ENCODE measurements at places on chromosomes 5 and 9.

- DNase-seq: no peak
Observed at GRCh38 chr5:81145329-81145935, 87.7 kb upstream of the CKMT2 start.

GRCh38 chr5:163867738-163868137, 362.3 kb downstream of the MAT2B start:
- no peak for DNase-seq

- DNase-seq: no peak
Observed at GRCh38 chr9:119289740-119290433, 79.3 kb downstream of the BRINP1 start.

GRCh38 chr9:114310471-114311450, 12.1 kb upstream of the ORM1 start:
- no peak for DNase-seq

DNA sequence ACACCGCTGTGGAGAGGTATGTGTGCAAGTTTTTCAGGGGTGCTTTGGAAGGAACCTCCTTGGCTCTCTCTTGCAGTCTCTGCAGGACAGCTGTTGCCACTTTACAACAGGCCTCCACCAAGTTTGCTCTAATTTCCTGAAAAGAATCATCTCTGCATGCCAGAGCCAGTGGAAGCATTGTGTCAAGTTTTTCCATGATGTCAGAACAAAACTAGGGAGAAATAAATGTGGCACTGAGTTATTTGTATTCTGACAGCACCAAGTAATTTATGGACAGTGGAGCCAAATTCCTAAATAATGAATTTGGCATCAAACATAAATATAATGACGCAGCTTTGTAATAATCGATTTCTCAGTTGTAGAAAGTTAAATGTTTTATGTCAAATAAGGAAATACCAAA, 146.9 kb downstream of the KIAA0825 start:
- no peak for DNase-seq

DNA sequence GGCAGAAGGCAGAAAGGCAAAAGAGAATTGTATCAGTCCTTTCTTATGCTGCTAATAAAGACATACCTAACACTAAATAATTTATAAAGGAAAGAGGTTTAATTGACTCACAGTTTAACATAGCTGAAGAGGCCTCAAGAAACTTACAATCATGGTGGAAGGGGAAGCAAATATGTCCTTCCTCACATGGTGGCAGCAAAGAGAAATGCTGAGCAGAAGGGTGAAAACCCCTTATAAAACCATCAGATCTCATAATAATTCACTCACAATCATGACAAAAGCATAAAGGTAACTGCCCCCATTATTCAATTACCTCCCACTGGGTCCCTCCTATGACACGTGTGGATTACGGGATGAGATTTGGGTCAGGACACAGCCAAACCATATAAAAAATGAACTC, 312.5 kb upstream of the PTGER4 start:
- DNase-seq: no peak

DNA sequence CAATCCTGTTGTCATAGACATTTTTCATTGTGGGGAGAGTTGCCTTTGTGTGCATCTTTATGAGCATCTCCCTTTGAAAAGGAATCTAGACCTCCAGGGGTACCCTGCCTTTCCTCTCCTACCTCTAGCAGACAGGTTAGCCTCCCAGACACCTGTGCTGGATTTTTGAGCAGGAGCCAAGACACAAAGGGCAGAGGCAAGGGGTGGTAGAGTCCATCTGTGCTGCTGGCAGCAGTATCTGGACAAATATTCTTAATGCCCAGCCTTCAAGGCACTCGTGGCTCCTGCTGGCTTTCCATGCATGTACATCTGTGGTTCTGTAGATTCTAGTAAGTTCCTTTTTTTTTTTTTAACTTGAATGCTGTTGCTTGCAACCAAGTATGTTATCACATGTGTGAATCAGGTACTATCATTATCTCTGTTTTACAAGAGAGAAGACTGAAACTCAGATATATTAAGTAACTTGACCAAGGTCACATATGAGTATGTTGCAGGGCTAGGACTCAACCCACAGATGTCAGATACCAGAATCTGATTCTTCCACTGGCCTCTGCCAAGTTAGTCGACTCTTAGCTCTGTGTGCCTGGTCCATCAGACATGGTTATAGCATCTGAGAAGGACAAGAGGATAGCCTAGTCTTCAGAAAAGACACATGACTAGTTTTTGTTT, 32.9 kb upstream of the GPR151 start:
- DNase-seq: no peak

DNA sequence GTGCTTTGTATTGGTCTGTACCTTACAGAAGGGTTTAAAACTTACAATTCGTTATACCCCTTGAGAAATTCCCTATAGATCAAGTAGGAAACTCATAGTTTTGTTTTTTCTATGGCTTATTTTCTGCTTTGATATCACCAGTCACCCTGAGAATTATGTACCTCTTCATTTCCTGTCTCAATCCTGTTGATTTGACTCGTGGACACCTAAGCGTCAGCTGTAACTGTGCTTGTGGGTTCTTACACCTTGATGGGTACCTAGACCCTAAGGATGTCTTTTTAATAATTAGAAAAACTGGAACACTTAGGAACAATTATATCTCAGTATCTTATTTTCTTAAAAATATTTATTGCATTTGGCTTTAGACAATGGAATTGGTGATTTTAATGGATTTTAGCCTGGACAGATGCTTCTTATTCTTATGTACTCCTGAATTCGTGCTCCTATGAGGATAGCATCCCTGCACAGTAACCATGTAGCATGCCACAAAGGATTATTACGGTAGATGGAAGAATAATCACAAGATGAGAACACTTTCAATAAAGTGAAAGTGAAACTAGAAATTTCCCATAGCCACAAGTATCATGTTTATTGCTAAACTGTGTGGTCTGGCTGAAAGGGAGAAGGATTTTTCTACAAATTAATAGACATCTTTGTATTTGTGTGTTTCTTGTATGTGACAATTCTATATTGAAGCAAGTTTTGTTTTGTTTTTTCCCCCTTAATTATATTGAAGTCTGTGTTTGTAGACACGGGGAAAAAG, 1920.3 kb upstream of the WWC1 start:
- no peak for DNase-seq

DNA sequence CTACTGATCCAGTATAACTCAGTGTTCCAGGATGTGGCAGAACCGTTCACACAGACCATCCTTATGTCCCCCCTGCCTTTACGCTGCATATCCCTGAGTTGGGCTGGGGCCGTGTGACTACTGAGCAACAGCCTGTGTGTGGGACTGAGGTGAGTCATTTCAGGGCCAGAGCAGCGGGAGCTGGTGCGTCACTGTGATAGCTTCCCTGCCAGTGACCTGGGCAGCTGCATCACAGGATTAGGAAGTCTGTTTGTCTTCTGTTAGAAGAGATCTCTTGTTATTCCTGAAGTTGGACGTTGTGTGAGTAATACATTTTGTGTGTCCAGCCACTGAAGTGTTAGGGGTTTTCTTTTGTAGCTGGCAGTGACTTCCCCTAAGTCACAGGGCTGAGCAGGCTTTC, 35.6 kb downstream of the TPPP start:
- no peak for DNase-seq

DNA sequence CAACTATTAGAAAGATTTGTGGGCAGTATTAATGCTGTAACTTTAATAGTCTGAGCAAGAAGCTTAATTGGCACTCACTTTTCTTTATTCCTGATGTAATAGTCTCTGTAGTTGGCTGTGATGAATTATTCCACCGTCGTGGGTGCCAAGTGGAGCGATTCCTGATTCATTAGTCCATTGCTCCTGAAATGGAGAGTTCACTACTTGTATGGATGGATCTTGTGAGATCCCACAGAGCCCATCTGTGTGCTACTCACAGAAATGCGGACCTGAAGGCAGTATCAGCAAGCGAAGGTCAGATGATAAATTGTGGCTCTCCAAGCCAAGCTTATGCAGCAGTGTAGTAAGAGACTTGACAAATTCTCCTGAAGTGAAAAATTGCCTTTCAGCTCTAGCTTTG, 212.2 kb downstream of the CHSY3 start:
- no peak for DNase-seq

GRCh38 chr5:87900419-87900818, 368.2 kb downstream of the TMEM161B start:
- no peak for DNase-seq

DNA sequence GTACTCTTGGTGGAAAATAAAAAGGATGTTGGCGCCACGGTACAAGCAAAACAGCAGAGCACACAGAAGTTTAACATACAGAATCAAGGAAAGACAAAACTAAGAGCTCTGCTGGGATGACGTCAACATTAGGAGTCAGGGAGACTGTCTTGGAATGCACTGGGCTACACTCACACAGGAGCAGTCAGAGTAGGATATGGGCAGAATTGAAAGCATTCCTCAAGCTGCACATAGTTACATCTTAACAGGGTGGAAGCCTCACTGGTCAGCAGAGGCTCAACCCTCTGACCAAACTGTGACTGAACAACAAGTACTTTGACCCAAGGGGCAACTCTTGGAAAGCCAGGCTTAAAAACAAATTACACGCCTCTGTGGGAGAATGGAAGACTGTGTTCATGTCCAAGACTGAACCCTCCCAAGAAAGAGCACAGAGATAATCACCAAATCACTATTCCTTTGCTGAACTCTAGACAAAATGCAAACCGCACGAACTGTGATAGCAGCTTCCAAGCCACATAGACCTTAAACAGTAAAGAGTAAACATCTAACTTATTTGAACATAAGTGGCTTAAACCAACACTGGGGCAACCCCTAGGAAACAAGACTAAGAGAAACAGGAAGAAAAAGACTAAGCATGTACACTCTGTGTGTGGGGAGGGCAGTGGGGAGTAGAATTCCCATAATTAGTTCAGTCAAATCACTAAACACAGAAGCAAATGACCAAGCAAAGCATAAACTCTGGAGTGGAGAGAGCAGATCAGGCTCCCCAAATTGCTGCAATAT, 772.7 kb downstream of the PRELID2 start:
- no peak for DNase-seq

DNA sequence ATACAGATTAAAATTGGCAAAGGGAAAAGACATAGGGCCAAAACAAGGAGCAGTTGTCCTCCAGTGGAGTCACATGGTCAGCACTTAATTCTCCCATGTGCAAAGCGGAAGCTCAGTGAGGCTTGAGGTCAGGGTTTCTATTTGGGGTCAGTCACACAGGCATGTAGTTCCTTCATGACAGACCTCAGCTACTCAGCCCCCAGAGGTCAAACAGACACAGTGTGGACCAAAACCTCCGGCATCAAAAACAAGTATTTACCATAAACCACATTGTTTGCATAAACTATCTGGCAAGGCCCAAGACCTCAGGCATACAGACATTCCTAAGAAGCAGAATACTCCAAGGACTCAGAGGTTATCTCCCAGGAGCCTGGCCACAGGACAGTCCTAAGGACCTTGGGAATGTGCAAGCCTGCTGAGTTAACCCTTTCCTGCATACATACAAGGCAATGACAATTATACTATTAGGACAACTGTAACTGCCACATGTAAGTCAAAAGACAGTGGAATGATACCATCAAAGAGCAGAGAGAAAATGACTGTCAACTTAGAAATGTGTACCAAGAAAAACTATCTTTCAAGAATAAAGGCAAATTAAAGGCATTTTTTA, 28.7 kb upstream of the FNIP1 start:
- no peak for DNase-seq

- DNase-seq: no peak
Observed at GRCh38 chr5:119532637-119533036, 80.3 kb downstream of the HSD17B4 start.

- DNase-seq: no peak
Observed at GRCh38 chr9:6671416-6671815, 25.9 kb upstream of the GLDC start.

GRCh38 chr9:16445141-16445920, 425.1 kb downstream of the BNC2 start:
- no peak for DNase-seq

DNA sequence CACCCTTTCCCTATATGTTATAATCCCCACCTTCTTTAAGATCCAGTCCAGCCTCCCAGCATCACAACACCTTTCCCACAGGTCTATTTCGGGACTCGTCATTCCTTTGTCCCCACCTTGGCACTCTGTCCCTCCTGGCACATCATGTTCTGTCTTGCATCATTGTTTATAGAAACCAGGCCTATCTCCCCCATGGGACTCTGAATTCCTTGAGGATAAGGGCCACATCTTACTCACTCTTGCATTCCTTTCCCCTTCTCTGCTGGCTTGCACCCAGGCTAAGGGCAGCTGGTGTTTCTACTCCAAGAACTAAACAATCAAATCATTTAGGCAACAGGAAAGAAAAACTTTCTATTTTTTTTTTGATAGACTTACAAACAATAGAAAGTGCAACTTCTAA, 205.7 kb downstream of the AGTPBP1 start:
- DNase-seq: no peak

DNA sequence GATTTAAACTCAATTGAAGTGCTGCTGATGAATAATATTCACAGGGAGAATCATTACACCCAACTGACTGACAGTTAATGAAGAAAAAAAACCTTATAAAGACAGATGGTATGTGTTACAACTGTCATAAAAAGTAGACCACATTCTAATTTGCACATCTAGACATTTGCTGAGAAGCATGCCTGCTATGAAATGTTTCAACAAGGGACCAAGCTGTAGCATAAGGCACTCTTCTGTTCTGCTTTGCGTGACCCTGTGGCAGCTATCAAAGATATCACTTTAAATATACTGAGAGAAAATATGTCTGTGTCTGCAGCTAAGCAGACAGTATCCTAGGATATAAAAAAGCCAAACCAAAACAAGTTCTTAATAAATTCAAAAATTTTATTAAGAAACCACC, 153.7 kb downstream of the TMEM232 start:
- no peak for DNase-seq

DNA sequence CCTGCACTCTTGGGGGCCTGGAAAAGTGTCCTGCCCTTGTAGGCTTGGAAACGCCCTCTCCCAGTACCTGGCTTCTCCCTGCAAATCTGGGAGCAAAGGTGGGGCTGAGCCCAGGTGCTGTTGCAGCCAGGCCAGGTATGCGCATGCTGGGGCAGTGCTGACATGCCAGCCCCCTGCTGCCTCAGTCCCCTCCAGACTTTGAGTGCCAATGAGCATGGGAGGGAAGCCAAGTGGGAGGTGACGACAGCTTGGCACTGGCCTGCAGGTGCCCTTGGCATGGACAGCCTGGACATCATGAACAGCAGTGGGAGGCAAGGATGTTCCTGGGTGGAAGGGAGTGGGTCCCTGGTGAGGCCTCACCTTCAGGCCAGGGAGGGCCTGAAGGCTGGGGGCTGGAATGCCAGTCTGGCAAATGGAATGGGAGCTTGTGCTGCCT, 1494.4 kb upstream of the NUDT12 start:
- no peak for DNase-seq

- DNase-seq: no peak
Observed at GRCh38 chr5:139930406-139930805, 112.7 kb downstream of the NRG2 start.

Data from SIG-M5 (cell line).